ENCODE measurements at places on chromosomes 5 and 9. TPM values are rescaled to one million over a fixed set of nuclear protein-coding genes. Genes with fewer than 3 reads are reported as not detected.

DNA sequence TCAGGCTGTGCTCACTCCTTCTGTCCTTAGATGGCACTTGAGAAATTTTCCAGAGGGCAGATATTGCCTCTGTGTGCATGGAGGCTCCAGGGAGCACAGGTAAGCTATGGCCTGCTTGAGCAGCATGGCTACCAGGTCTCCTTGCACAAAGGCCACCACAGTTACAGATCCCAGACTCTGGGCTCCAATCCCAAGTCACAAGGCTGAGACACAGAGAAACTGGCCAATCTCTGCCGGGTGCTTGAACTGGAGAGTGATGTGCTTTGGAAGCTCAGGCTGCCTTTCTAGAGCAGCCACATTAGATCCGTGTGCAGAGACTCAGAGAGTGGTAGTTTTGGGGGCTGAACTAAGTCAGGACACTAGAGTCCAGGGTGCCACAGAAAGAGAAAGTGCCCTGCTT, 145.7 kb downstream of the SEMA6A start:
- no peak for DNase-seq

DNA sequence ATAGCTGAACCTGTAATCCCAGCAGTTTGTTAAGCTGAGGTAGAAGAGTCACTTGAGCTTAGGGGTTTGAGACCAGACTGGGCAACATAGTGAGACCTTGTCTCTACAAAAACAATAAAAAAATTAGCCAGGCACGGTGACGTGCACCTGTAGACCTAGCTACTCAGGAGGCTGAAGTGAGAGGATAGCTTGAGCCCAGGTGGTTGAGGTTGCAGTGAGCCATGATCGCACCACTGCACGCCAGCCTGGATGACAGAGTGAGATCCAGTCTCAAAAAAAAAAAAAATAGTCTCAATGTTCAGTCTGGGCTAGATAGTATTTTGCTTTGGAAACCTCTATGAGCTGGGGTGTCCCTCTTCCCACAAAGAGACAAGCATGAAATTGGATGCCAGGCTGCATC, 51.9 kb upstream of the IQGAP2 start:
- DNase-seq: peak; percentile 44

DNA sequence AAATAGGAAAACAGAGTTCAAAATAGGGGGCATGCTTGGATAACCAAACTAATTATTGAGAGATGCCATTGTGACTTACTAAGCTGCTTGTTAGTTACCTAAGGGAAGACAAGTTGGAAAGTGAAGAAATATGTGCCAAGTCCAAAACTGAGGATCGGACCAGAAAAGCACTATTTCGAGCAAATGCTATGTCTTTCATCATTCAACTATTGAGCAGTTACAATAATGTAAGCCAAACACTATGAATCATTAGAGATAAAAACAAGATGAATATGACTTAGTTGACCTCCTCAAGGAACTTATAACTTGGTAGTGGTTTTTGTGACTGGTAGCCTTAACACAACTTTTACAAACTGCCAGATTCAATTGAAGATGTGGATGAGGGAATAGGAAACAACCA, 240.6 kb upstream of the MPDZ start:
- no peak for DNase-seq

GRCh38 chr5:107302441-107302840, 368.3 kb downstream of the EFNA5 start:
- no peak for DNase-seq

- no peak for DNase-seq
Measured at GRCh38 chr5:64680289-64680688, 10.0 kb upstream of the SHISAL2B start.

DNA sequence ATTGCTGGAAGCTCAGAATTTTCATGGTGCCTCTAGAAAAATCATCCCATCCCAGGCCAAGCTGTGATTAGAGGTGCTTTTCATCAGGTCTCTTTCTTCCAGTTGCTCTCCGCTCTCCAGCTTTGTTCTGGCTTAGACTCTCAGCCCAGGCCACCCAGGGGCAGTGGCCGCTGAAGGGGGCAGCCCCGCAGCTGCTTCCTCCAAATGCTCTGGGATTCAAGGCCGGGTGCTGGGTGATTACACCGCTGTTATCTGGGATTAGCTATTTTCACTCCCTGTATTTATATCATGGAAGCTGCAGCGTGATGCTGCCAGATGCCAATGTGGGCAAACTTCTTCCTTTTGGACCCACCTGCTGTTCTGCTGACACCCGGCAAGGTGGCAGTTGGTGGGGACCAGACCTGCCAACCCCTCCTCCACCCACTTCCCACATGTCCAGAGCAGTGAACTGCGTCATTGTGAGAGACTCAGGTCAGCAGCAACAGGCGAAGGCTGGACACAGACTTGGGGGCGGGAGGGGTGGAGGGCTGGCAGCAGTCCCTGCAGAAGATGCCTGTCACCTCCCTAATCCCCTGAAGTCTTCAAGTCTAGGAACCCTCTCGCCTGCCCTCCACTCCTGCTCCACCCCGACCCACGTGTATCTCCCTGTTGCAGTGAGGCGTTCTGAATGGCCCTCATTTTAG, 33.9 kb upstream of the NKX2-5 start:
- no peak for DNase-seq

GRCh38 chr5:141434006-141434405, 3.7 kb downstream of the PCDHGA12 start:
- DNase-seq: no peak

ANXA2R gene
- total RNA-seq: 3.5 TPM

FOXD4L5 gene
- under 0.01 TPM for total RNA-seq

BTNL3 gene
- total RNA-seq: not detected

GRCh38 chr9:19895006-19895405, 106.2 kb upstream of the SLC24A2 start:
- DNase-seq: peak; percentile 31

- no peak for DNase-seq
Measured at GRCh38 chr5:134398609-134399155, 13.0 kb downstream of the CDKN2AIPNL start.

MORN5 gene
- total RNA-seq: 0.36 TPM

NOXA1 gene
- 0.88 TPM for total RNA-seq

C9orf40 gene
- total RNA-seq: 2.9 TPM

DNA sequence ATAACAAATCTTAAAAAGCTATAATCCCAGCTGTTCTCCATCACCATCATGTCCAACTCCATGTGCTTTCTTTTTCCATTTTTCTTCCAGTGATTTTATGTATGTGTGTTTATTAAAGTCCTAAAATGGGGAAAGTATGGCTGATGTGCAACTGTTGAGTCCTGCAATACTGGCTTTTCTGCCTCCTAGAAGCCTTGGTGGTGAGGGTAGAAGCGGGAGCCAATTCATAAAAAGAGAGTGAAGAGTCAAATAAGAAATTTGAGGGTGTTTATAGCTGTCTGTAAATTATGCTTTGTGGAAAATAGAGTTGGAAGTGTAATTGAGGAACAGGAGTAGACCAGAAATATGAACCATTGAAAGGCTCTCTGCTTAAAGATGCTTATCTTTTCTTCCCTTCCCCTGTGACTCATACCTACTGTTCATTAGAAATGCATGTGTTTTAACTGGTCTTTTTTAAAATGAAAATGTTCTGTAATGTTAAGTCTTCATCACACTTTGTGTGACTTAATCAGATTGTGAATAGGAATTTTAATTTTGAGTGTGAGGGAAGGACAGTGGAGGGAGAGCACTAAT, 80.1 kb downstream of the ZCCHC7 start:
- DNase-seq: no peak

LRRC14B gene
- under 0.01 TPM for total RNA-seq

All from osteoblast (primary cell).